Stimulated activated CD4-positive, alpha-beta T cell treated with anti-CD3 and anti-CD28 coated beads, Interleukin-1b, Interleukin-23, amount 100 ng/mL, for 1 hour (primary cell): ENCODE measurements at places on chromosomes 2 and 18.

GRCh38 chr2:232646726-232647125 lies 13.3 kb downstream of the EFHD1 start:
- no peak for DNase-seq

DNA sequence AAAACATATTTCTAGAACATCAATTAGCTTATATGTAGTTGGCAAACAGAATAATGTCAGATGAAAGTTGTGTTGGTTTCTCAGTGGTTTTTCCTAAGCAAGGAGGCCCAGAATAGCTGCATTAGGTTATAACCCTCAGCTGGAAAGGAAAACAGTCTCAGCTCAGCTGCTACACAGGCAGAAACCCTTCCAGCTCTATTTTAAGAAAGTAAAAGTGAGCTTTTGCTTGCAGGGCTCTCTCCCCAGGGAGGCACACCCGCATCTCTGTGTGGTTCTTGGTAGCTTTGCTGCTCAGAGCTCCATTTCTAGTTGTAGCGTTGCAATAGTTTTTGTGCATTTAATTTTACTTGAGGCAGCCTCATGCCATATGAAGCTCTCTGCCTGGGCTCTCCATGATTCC lies 54.6 kb downstream of the PIKFYVE start:
- DNase-seq, result no peak

DNA sequence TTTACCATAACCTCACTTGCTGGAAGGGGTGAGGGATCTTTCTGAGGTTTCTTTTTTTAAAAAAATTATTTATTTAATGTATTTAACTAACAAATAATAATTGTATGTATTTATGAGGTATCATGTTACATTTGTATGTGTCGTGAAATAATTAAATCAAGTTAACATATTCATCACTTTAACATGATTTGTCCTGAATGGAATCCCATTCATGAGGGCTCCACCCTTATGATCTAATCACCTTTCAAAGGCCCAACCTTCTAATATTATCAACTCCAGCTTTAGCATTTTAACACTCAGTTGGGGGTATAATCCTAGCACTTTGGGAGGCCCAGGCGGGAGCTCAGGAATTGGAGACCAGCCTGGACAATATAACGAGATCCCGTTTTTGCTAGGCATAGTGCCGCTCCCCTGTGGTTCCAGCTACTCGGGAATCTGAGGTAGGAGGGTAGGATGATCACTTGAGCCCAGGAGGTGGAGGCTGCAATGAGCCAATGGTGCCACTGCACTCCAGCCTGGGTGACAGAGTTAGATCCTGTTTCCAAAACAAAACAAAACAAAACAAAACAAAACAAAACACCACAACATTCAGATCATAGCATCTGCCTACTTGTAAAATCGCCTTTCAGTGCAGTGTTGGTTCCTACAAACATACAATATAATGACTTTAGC lies 1.1 kb upstream of the TAF4B start:
- DNase-seq, result no peak

- no peak for DNase-seq
Measured at GRCh38 chr2:106165029-106165428, 29.1 kb downstream of the UXS1 start.

GRCh38 chr2:39620067-39620466 lies 45.6 kb upstream of the TMEM178A start:
- no peak for DNase-seq

DNA sequence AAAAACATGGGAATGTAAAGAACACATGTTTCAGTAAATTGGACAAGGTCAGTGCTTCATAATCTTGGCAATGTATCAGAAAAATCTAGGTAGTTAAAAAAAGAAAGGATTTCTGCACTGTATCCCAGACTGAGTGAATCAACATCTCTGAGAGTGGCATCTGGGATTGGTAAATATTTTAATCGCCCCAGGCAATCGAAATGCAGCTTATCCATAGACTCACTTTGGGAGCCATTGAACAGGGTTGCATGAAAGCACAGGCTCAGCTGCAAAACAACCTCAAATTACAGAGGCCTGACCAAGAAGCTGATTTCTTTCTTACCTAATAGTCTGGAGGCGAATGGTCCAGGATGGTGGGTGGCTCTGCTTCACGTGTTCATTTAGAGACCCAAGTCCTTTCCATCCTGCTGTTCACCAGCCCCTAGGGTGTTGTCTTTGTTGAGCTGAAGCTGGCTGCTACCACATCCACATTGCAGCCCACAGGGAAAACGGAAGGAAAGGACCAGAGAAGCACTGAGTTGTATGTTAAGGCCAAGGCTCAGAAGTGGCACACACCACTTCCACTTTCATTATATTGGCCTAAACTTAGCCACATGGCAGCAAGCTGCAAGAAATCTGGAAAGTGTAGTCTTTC lies 59.0 kb downstream of the MOGAT1 start:
- no peak for DNase-seq

DNA sequence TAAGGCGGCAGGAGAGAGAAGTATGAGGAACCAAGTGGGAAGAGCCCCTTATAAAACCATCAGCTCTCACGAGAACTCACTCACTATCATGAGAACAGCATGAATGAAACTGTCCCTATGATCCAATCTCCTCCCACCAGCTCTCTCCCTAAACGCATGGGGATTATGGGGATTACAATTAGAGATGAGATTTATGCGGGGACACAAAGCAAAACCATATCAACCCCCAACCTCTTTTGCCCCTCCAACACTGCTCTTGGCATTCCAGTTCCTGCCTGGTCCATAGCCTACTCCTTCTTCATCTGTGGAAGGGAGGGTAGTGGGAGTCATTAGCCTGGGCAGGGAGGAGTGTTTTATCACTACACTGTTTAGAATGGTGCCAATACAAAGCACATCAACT lies 1.4 kb upstream of the EHD3 start:
- DNase-seq, result no peak
